ENCODE measurements at places on chromosomes 11 and 22. TPM values are rescaled to one million over a fixed set of nuclear protein-coding genes. Genes with fewer than 3 reads are reported as not detected.

DNA sequence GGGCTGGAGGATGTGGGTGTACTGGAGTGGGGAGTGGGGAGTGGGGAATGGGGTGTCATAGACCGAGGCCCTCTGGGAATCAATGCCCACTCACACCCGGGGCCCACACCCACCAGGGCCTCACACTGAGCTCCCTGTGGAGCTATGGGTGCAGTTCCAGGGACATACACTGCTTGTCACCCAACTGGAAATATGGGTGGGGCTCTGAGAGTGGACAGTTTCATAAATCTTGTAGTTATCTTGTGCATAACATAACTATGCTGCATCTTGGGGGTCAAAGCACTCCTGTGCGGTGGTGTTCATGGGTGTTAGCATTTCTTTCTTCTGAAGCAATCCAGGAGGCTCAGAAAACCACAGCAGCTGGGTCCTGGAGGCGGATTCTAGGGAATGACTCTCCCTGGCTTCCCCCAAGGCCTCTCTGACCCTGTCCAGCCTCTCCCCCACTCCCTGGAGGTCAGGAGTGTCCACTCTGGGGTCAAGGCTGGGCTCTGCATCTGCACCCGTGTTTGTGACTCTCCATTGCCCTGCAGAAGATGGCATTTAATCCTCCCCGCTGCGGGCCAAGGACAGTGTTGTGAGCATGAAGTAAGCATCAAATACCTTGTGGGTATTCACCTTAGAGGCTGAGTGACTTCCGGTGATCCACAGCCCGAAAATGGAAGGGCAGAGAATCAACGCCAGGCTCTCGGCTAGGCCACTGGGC, 172.5 kb downstream of the CTTN start:
- DNase-seq, result no peak

DNA sequence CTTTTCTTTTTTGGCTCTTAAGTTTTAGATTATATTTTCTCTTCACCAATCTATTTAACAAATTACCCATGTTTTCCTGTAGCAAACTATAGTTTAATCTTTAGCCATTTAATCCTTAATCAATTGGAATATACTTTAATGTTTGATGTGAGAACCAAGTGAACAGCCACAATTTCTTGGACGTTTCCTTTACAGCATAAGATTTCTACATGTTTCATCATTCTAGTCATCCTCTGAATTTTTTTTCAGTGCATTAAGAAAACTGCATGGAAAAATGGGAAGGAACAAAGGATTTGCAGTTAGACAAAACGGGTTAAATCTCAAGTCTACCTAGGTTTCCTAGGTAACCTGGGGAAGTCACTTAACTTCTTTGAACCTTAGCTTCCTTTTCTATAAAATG, 507.1 kb upstream of the CCDC90B start:
- no peak for DNase-seq

The GNAZ gene
- total RNA-seq, result 2.8 TPM

The TMEM121B gene
- 0.80 TPM for total RNA-seq
